Motor neuron (in vitro differentiated cells): ENCODE measurements at places on chromosomes 2 and 18.

DNA sequence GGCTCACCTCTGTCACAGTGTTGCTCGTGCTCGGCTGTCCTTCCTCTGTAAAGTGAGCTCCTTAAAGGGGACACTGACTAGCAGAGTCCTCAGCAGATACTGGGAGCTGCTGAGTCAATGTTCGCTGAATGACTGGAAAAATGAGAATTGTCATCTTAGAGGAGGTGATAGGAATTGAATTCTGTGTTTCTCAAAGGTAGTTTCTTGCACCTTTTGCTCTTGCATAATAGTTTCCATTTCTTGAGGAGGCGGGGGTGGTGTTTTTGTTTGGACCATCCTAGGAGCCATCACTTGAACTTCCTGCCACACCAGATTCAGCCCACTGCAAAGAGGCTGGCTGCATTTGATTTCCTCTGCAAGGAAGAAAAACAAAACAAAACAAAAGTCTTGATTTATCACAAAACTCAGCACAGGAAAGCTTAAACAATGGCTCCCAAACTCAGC is 11.4 kb upstream of the RFX8 start:
- no peak for ATAC-seq

DNA sequence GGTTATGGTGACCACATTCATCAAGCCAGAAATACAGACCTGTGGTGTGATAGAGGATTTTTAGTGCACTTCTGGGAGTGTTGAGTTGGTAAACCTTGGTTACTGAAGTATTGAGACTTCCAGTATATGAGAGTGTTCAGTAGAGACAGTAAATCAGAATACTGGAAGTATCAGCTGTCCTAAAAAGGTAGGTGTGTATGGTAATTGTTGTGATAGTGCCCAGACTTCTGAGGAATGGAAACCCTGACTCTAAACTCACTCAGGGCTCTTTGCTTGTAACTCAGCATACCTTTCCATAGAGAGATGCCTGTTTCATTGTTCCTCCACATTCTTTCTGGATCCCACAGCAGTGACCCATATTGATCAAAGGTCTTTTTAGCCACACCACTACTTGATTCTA is 217.1 kb downstream of the SETBP1 start:
- no peak for ATAC-seq

DNA sequence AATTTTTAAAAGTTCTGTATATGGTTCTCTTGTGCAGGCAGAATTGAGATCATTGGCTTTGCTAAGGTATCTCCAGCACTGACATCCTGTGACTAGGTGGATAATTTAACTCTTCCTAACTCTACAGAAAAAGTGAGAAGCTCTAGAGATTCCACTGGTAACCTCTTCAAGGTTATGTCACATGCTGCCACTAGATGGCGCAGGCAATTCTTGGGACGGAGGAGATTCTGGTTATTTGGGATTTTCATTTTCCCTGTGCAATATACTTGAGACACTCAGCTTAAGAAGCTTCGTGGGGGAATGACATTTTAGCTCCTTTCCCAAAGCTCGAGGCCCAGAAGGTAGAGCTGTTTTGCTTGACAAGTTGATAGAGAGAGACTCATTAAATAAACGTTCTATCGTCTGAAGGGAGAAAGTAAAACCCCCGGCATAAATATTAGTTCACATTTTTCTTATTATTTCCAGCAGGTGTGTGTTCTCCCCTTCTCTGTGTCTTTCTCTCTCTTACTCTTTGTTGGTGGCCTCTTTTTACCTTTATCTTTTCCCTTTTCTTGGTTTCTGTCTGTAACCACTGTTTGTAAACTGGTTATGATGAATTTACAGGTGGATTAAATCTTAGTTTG is 26.6 kb upstream of the LANCL1 start:
- ATAC-seq = peak; percentile 93

GRCh38 chr2:2484301-2484700 is 153.2 kb upstream of the MYT1L start:
- no peak for ATAC-seq

DNA sequence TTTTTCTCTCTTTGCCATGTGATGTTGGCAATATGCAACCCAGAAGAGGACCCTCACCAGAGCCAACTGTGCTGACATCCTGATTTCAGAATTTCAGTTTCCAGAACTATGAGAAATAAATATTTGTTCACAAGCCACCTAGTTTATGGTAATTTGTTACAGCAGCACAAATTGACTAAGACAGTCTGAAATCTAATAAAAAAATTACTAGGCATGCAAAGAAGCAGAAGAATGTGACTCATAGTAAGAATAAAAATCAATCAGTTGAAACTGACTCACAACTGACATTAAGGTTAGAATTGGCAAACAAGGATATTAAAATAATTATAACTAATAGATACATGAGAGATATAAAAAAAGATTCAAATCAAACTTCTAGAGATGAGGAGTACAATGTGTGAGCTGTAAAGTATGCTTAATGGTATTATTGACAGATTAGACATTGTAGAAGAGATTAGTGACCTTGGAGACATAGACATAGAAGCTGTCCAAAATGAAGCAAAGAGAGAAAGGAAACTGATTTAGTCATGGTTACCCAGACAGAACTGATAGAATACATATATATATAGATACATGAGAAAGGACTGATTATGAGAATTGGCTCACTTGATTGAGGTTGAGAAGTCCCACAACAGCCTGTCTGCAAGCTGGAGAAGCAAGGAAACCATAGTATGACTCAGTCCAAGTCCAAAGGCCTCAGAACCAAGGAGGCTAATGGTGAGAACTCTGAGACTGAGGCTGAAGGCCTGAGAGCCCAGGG is 27.8 kb upstream of the TTC39C start:
- no peak for ATAC-seq

DNA sequence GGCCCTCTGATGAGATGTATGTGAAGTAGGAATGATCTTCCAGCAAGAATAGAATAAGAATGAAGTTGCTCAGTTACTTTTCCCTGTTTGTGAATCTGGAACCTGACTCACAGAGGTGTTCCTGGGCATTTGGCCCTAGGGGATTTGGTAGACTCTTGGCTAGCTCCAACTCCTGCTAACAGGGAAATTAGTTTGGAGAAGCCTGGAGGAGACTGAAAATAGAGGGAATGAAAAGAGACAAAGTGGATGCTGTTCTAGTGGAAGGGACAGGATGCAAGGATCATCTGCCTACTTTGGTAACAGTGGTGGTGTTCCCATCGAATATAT is 19.6 kb downstream of the TMEM17 start:
- ATAC-seq = no peak

- no peak for ATAC-seq
These were observed 50.4 kb upstream of the AFF3 start for GRCh38 chr2:100192825-100193224.

- no peak for ATAC-seq
These were observed 11.6 kb upstream of the FAHD2A start for GRCh38 chr2:95390881-95391321.

DNA sequence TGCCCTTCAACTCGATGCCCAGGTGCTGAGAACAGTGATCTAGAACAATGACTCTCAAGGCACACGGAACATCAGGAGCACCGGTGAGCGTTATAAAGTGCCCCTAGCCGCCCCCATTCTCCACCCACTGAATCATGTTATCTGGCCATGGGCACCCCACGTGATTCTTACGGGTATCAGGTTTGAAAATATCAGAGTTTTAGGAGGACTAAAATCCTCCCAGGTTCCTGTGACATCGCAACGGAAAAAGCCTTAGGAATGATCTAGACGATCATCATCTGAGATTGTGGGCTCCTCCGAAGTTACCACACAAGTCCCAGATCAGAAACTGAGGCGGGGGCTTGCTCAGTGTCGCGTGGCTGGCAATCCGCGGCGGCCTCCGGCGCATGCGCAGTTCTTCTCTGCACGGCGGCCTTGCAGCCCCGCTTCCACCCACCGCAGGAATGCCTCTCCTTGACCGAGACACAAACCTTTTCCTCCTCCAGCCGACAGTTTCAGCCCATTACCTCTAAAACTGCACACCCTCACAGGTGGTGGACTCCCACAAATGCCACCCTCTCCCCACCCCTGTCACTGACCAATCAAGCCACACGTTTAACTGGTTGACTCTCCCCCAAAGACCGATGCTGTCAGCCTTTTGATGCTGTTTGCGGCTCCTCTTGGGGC is 5.8 kb upstream of the MRPL33 start:
- ATAC-seq = peak; percentile 68

DNA sequence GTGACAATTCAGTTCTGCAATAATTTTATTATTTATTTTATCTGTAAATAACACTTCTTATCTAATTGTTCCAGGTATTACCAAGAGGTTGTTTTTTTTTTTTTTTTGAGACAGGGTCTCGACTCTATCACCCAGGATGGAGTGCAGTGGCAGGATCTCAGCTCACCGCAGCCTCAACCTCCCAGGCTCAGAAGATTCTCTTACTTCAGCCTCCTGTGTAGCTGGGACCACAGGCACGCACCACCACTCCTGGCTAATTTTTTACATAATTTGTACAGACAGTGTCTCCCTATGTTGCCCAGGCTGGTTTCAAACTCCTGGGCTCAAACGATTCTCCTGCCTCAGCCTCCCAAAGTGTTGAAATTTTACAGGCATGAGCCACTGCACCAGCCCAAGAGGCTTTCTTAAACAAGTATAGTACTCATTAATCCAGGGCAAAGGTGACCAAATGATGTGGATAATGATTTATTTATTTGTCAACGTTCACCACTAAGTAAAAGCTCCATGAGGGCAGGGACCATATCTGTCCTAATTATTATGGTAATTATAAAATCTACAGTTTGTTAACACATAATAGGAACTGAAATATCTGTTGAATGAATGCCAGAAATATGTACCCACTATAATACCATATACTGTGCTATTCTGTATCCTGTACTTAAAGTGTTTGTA is 12.0 kb downstream of the STK17B start:
- no peak for ATAC-seq

DNA sequence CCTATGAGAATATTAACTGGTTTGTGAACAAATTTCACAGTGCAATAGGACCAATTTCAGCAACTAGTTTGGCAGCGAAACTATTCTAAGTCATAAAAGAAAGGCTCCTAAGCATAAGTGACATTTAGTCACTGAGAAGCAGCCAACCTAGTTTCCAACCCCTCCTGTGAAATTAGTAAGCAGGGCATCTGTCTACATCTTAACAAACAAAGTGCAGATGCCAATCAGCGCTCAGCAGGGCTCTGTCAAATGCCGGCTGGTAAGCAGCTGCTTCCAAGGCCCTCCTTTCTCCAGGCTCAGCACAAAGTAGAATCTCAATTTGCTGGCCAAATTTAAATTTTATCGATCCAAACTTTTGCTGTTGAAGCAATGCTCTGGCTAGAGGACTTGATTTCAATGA is 124.7 kb downstream of the ICOS start:
- no peak for ATAC-seq

- peak; percentile 29 for ATAC-seq
These were observed 54.5 kb downstream of the SKA1 start for GRCh38 chr18:50429207-50429948.

DNA sequence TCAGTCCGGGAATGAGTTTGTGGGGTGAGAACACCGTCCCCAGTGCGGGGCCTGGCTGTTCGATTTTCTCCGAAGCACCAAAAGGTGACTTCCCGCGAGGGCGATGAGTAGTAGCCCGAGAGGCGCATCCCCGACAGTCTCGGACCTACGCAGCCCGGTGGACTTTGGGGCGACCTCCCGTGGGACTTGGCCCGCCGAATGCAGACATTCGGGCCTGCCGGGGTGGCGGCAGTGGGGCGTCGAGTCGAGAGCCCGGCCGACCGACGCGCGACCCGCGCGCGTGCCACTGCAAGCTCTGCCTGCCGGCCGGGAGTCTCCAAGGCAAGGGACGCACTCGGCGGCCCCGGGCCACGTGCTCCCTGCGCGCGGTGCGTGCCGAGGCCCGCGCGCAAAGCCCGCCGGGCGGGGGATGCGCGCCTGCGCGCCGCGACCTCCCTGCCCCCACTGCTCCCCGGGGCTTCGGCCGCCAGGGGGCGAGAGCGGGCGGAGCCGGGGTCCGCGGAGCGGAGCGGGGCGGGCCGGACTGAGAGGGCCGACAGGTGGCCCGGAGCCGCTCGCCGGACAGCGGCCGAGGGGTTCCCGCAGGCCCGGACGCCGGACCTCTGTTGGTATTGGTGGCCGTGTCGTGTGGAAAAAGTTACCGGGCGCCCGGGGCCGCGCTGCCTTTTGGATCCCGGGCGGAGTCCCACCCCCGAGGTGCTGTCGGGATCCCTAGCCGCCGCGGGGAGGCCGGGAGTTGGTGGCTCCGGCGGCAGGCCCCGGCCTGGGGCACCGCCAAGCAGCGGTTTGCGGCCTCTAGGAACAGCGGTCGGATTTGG is 1.9 kb downstream of the PTMA start:
- peak; percentile 44 for ATAC-seq

- ATAC-seq = peak; percentile 46
These were observed 9.3 kb upstream of the MGAT5 start for GRCh38 chr2:134244587-134244986.

DNA sequence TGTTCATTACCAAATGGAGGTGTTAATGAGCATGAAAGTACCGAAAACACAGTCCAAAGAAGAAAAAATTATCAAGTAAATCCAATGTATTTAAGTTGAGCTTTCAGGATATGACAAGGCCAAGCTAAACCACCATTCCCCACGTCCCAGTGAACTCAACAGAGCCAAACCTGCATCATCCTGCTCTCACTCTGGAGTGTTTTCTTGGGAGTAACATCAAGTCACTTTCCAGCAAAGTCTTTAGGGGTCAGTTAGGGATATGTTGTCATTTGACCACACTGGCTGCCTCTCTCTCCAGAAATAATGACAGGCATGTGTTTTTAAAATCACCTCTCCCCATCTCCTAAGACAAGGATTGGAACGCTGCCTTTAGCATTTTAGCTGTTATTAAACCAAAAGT is 140.5 kb downstream of the SRBD1 start:
- ATAC-seq = no peak

- no peak for ATAC-seq
These were observed 42.8 kb downstream of the ARL6IP6 start for GRCh38 chr2:152761214-152761613.

GRCh38 chr2:236887531-236887930 is 198.2 kb upstream of the COPS8 start:
- peak; percentile 32 for ATAC-seq

GRCh38 chr2:111127351-111127750 is 6.6 kb downstream of the BCL2L11 start:
- ATAC-seq = no peak

DNA sequence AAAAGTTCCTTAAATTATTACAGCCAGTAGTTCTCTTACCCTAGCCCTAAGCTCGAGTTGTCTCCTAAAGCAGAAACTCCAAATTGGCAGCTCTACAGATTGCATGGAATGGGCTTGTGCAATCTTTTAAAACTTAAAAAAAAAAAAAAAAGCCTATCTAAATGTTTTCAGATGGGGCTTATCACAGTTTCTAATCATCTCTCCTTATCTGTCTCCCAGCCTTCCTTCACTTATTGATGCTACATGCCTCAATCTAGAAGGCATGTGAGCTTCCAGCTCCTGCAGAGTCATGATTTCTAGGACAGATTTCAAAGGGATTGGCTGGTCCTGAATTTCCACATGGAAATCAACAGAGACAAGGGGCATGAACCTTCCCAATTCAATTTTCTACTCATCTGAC is 33.1 kb upstream of the PELI1 start:
- ATAC-seq = peak; percentile 25

DNA sequence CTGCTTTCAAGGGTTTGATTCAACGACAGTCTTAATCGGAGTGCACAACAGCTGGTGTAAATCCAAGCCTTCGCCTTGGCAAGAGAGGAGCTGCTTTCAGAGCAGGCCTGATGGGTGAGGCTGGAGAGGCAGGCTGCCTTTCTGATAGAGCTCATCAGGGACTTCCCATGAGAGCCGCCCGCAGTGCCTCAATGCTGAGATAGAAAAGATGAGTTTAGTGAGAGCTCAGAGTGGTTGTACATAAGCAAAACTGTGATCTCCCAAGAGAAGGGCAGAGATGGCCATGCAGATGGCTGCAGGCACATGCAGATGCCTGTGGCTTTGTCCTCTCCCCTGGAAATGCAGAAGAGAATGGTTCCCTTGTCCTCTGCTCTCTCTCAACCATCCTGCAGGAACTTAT is 122.1 kb downstream of the ARL4C start:
- ATAC-seq = no peak
